ENCODE measurements at places on chromosomes 5 and 9. TPM values are rescaled to one million over a fixed set of nuclear protein-coding genes. Genes with fewer than 3 reads are reported as not detected.

ALDH7A1 gene
- total RNA-seq, result 41.6 TPM

GRCh38 chr5:113794981-113795380, 281.5 kb downstream of the YTHDC2 start:
- no peak for DNase-seq

ROPN1L gene
- total RNA-seq, result not detected

- DNase-seq, result no peak
These were observed 632 bp upstream of the PRKAA1 start for GRCh38 chr5:40798801-40799210.

- no peak for DNase-seq
These were observed 60.5 kb upstream of the GAS1 start for GRCh38 chr9:87007711-87008366.

DNA sequence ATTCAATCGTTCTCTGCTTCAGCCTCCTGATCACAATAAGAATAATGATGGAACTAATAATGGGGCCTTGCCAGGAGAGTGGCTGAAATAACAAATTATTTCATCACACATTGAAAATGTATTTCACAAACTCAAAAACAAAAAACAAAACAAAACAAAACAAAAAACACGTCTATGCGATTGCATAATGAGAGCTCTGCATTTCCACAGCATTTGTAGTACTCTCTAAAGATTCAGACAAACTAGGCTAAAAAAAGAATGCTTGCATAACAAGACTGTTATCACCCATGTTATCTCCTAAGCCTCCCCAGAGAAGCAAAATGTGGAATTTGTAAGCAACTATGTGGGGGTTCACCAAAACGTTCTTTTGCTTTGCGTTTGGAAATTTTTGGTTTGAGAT, 48.1 kb downstream of the PRELID2 start:
- DNase-seq, result no peak

GRCh38 chr5:139670369-139671095, 22.4 kb downstream of the CXXC5 start:
- DNase-seq, result no peak

PLPPR1 gene
- total RNA-seq, result not detected

GRCh38 chr5:166649676-166650075, 1641.8 kb upstream of the WWC1 start:
- DNase-seq, result no peak

GRCh38 chr5:73911761-73912393, 285.9 kb downstream of the ARHGEF28 start:
- no peak for DNase-seq

GRCh38 chr5:14672484-14673394, 8.2 kb downstream of the OTULIN start:
- DNase-seq, result no peak

PCDHGA6 gene
- total RNA-seq, result 6.7 TPM

GRCh38 chr5:34865091-34865490, 26.1 kb downstream of the TTC23L start:
- no peak for DNase-seq

DNA sequence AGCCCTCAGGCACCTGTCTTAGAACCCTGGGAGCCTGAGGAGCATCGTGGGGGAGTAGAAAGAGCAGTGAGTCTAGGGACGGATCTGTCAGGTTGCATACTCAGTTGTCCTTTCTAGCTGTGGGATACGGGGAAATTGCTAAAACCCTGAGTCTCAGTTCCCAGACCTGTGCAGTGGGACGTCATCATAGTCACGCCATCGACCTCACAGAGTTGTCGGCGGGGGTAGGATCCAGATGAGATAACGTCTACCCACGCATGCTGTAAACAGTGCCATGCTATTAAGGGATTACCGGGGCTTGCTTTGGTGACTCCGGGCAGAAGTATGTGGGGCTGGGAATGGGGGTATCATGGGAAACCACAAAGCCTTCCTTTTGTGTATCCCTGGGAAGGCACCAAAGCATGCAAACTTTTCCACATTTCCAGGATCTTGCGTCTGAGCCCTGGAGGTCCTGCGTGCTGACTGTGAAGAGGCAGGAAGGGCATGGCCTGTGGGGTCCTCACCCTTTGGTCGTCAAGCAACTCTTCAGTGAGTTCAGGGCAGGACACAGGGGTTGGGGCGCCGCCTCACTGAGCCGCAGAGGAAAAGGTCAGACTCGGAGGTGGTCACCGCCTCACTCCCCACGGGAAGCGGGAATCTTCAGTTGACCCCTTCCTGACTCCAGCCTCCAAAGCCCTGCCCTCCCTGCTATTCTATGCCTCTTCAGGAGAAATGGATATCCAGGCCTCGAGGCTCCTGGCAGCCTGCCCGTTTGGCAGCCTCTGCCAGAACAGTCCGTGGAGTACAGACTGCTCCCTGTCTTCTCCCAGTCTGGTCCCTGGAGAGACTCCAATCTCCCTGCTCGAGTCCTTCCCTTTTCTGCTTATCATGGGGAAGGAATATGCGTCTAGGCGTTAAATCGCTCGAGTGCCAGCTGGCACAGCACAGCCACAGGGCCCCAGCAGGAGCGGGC, 186.8 kb upstream of the KLF9 start:
- DNase-seq, result peak; percentile 98

IFNK gene
- total RNA-seq, result not detected

DNA sequence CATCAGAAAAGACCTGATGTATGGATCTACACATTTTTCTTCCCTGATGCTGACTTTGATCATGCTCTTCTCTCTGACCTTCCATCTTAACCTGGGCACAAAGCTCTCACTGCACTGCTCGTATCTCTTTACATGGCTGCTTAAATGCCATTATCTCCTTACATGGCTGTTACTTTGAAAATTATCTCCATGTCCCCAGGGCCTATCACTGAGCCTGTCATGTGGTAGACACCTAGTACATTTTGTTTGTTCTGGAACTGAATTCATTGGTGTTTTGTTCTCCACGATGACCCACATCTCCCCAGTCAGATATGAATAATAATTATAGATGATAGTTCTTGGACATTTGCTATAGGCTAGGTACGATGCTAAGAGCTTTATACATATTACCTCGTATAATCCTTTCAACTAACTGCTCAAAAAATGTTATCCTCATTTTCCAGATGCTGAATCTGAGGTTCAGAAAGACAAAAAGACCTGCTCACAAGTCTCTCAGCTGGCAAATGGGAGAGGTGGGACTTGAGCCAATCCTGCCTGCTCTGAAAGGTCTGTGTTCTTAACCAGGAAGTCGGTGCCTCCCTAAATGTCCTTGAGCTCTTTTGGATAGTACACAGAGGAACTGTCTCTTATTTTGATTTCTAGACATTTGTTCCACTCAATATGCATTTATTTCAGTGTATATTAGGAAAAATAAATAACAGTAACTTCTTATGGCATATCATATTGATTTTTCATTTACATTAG, 9.8 kb upstream of the CPEB4 start:
- peak; percentile 67 for DNase-seq

INVS gene
- 5.6 TPM for total RNA-seq

SGCD gene
- 81.5 TPM for total RNA-seq

GRCh38 chr9:117720066-117720465, 15.9 kb downstream of the TLR4 start:
- DNase-seq, result no peak

DNA sequence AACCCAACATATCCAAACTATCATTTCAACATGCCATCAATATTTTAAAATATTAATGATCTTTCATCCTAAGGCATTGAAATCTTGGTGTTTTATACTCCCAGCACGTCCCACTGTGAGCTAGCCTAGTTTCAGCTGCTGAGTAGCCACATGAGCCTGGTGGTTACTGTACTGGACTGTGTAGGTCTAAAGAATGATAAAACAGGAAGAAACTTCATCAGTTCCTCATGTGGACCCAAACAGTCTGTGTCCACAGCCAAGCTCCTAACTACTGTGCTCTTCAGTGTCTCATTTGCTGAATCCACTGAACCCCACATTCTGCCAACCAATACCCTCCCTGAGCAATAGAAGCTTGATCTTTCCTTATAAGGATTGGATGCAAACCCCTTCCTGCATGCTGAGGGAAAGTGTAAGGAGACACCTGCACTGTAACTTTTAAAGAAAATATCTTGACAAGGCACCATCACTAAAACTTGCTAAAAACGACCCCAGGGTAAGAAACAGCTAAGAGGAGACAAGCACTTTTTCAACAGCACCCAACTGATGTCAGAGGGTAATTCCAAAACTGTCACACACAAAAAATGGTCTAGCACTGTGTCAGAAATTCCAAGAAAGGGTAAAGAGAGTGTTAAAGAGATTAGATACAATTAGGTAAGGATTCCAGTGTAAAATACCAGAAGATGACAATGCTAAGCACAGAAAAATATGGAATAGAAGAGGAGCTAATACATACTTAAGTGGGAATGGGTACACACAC, 126.9 kb downstream of the SPOCK1 start:
- DNase-seq, result no peak

DNA sequence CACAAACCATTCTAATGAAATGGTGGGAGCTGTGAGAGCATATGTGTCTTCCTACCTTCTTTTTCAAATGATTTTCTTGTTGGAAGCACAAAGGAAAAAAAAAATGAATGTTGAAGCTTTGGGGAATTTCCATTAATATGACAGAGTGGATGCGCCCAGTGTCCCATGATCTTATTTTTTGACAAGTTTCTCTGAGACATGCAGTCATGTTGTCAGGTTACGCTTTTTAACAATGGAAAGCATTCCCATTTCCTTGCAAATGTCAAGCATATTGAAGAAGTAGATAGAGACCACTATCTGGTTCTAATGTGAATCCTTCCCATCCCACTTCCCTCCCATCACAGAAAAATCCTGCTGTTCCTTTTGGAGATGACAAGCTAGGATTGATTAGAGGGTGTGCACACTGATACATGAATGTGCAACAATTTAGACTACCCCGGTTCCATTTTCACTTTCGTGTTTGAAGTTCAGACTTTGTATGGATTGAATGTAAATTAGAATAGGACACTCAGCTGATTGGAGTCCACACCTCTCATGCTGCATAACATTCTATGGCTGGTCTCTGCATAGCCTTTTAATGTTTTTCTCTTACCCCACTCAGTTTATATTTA, 919.4 kb downstream of the TLE4 start:
- DNase-seq, result no peak

KCNT1 gene
- 3.9 TPM for total RNA-seq

DNA sequence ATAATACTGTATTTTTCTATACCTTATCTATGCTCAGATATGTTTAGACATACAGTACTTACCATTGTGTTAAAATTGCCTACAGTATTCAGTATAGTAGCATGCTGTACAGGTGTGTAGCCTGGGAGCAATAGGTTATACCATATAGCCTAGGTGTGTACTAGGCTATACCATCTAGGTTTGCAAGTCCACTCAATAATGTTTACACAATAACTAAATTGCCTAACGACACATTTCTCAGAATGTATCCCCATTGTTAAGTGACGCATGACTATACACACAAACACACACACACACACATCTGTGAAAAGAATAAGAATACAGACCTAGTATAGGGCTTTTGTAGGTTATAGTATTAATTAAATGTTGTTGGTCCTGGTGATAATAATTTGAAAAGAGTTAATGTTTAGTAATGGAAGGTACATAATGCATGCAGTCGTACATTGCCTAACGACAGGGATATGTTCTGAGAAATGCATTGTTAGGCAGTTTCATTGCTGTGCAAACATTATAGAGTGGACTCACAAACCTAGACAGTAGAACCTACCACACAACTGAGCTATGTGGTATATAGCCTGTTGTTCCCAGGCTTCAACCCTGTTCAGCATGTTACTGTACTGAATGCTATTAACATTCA, 13.6 kb downstream of the TDRD7 start:
- DNase-seq, result no peak

PDZD2 gene
- 81.5 TPM for total RNA-seq

DNA sequence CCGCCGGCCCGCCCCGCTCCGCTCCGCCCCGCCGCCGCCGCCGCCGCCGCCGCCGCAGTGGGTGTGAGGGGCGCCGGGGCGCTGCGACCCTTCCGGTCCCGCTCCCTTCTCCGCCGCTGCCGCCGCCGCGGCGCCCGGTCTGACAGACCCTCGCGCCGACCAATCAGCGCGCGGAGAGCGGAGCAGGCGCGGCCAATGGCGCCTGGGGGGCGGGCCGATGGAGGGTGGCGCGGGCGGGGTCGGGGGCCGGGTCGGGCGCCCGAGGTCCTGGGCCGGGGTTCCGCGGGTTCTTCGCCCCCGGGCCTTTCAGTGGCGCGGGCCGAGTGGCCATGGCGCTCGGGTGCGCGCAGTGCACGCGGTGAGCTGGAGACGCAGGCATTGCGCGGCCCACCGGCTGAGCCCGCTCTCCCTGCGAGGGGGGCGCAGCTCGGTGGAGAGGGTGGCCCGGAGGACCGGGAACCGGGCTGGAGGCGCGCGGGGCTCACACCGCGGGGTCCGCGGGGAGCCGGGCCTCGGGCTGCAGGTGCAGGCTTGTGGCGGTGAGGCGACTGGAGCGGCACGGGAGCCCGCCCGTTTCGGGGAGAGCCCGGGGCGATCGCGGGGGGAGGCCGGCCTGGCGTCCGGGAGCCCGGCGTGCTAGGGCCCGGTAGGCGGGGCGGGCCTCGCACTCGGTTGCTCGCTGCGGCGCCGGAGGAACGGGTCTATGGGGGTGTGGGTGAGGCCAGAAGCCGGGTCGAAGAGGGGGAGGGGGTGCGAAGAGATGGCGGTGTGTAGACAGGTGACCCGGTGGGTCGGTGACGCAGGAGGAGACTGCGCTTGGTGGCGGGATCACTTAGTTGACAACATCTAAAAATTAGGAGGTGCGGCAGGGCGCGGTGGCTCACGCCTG, at the start of gene MAPK9:
Gene MAPK9 (minus strand): TSS at position 141 of the 889 bp plus-strand sequence. CDS start 11,522 bp downstream, outside the sequence.
- peak; percentile 91 for DNase-seq

DNA sequence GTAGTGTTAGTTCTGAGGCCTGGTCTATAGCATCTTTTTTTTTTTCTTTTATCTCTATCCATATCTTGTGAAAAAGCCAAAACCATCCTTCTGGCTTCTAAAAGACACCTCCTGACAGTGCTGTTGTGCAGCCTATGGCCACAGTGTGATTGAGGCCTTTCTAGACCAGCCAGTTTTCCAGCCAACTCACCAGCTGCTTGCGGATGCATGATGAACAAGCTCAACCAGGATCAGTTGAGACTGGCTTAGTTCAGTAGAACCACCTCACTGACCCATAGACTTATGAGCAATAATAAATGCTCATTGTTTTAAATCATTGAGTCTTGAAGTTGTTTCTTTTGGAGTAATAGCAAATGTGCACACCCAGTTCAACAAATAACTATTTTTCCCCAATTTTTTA, 296.9 kb downstream of the FAM170A start:
- DNase-seq, result no peak

GRCh38 chr9:18791074-18791473, 241.9 kb downstream of the SAXO1 start:
- DNase-seq, result no peak

DPYSL3 gene
- total RNA-seq, result 20.5 TPM

DNA sequence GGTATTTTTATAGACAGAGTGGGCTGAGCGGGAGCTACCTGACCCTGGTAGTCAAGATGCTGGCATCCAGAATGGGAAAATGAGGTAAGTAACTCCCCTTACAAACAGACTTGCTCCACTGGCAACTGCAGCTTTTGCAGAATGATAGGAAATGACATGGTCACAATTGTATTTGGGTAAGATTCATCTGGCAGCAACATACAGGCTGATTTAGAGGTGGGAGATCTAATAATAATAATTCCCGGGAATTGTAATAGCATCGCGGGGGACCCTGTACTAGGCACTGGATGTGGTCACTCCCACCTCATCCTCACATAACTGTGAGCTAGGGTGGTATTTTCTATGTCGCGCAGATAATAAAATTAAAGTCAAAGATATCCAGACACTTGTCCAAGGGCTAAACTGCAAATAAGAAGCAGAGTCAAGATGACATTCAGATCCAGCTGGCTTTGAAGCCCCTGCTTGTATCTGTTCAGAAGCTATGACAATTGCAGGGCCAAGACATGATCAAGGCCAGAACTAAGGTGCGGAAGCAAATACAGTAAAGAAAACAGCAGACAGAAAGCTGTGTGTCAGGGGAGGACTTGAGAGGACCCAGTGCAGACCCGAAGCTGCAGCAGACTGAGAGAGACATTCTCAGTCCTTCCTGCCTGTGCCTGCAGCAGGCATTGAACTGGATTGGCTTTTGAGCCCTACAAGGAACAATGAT, 507.2 kb downstream of the BNC2 start:
- no peak for DNase-seq

Data from Right ventricle myocardium superior (tissue), 1 donor.